ENCODE measurements at places on chromosomes 13 and 19.

DNA sequence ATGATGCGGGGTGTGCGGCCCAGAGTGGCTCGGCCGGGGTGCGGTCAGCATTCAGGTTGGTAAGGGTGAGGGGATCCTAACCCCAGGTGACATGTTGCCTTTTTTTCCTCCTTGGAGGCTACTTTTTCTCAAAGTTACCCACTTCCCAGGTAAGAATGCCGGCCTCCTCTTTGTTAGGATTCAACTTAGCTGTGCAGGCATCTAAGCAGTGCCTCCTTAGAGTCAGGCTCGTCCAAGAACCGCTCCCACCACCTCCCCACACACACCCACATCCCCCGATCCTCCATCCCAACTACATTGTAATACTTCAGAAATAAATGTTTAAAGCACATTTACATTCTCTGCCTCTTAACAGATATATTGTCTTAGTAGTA, 733 bp upstream of the ENOX1 start:
- DNase-seq, result no peak

- DNase-seq, result no peak
These were observed 23.1 kb downstream of the FXYD5 start for GRCh38 chr19:35177377-35178274.

GRCh38 chr13:46345866-46346265, 41.2 kb downstream of the RUBCNL start:
- DNase-seq, result no peak

DNA sequence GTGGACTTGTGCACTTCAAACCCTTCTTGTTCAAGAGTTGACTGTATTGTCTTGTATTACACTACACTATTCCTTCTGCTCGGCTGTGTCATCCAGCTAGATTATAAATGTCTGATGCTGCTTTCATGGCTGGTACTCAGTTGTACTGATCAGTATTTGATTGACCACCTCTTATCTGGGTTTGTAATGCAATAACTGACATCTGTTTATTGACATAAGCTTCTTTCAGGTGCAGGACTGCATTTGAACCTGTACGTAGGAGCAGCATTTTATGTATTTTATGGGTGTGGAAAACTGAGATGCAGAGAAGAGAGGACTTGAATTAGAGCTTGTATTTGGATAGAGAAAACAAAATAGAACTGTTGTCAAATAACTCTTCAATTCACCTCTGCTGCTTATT, 309.2 kb downstream of the FGF9 start:
- no peak for DNase-seq

GRCh38 chr13:42395086-42395821, 123.3 kb downstream of the AKAP11 start:
- DNase-seq, result no peak

DNA sequence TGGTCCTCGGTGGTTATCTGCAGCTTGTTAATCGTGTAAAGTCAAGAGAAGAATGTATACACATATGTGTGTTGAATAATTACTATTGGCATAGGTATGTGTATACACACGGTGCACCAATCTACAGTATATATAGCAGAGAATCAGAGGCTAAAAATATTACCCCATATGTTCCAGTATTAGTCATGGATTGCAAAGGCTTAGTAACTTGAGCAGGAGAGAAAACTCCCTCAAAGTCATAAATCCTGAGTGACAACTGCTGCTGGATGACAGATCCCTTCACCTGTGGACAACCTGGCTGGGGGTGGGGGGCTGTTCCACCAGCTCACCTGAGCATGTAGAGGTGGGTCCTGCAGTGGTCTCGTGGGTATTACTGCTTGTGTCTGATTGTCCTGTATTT, 185.0 kb downstream of the ZNF536 start:
- no peak for DNase-seq
